Anterior cingulate cortex (tissue), 58 donors: ENCODE measurements at places on chromosomes 11 and 22.

DNA sequence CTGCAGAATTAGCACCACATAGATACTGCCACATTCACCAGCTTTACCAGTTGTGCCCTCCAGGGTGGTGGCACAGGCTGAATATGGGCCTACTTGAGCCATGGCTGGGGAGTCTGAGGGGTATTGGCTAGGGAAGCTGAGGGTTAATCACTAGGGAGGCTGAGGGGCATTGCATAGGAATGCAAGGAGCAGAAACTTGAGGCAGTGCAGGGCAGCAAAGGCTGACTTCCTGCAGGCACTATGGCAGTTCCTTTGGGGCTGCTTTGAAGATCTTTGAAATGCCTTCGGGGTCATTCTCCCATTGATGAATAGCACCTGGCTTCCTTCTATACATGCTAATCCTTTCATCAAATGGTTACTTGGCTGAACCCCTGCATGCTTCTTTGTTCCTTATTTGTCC lies 171.5 kb downstream of the RCN1 start:
- DNase-seq: no peak

DNA sequence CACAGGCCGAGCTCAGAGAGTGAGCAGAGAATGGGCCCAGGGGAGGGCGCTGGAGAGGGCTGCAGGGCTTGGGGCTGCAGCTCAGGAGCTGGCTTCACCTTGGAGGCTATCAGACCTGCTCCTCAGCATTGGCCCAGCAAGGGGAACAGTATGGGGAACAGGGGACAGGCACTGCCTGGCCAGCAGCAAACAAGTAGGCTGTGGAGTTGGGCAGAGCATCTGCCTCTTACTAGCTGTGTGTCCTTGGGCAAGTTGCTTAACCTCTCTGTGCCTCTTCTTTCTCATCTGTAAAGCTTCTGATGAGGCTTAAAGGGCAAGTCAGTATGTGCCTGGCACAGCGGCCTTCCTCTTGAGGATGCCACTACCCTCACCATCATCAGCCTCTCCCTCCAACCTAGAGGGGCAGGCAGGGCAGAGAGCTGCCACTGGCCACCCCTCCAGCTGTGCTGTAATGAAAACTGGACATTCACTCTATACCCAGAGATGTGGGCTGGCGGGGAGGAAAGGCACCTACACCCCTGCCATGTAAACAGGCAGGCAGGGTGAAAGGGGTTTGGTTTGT lies 7.5 kb upstream of the CDKN1C start:
- DNase-seq: no peak

GRCh38 chr11:72776117-72776843 lies 17.6 kb downstream of the STARD10 start:
- DNase-seq: no peak

GRCh38 chr11:11984563-11984962 lies 23.9 kb downstream of the DKK3 start:
- no peak for DNase-seq

DNA sequence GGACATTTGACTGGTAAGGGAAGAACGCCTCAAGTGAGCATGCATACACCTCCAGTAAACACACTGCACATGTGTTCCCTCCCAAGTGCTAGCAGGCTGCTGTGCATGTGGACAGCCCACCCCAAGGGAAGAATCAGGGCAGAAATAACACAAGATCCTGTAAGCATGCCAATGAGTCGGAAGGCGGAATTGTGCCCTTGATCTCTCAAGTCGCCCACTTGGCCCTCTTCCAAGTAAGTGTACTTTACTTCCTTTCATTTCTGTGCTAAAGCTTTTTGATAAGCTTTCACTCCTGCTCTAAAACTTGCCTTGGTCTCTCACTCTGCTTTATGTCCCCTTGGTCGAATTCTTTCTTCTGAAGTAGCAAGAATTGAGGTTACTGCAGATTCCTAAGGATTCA lies 139.6 kb downstream of the TRPC6 start:
- no peak for DNase-seq

GRCh38 chr11:115363921-115364320 lies 140.3 kb downstream of the CADM1 start:
- no peak for DNase-seq

GRCh38 chr11:1064167-1064566 lies 10.5 kb upstream of the MUC2 start:
- DNase-seq: no peak

GRCh38 chr11:115493488-115493887 lies 10.7 kb downstream of the CADM1 start:
- no peak for DNase-seq

- no peak for DNase-seq
These were observed 20.5 kb upstream of the SCGB1A1 start for GRCh38 chr11:62398011-62398994.

DNA sequence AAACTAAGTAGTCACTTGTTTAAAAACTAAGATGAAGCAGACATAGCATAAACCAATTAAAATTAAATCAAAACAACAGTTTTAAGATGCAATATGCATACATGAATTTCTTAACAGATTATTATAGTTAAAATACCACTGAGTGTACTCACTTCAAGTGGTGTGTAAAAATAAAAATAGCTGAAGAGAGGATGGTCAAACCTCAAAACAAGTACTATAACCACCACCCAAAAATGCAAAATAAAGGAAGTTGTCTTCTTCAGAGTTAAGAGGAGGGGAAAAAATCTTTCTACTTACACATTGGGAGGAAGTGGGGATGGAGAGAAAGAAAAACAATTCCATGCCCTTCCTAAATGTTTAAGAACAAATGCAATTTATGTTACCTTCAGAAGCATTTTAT lies 31.9 kb downstream of the RRAS2 start:
- no peak for DNase-seq

GRCh38 chr11:94325681-94326080 lies 21.3 kb downstream of the IZUMO1R start:
- DNase-seq: no peak

GRCh38 chr11:57426929-57427726 lies at the start of gene SLC43A3:
SLC43A3 (minus strand) TSS chr11:57427121; CDS start chr11:57426172, 949 bp downstream.
- no peak for DNase-seq

DNA sequence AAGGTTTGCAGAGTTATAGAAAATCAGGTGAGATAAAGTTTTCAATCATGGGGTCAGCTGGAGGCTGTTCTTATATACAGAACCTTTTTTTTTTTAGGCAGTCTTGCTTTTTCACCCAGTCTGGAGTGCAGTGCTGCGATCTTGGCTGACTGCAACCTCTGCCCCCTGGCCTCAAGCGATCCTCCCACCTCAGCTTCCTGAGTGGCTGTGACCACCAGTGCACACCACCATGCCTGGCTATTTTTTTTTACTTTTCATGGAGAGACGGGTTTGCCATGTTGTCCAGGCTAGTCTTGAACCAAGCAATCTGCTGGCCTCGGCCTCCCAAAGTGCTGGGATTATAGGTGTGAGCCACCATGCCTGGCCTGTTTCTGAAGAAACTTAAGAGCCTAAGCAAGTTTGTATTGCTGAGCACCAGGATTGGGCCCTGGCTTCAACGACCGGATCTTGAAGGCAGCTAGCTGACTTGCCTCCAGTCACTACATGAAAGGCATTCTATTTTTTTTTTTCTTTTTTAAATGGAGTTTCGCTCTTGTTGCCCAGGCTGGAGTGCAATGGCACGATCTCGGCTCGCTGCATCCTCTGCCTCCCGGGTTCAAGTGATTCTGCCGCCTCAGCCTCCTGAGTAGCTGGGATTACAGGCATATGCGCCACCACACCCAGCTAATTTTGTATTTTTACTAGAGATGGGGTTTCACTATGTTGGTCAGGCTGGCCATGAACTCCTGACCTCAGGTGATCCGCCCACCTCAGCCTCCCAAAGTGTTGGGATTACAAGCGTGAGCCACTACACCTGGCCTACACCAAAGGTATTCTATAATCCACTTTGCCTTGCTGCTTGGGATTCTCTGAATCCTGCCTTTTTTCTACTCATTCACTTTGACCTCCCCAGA lies 7.6 kb downstream of the XBP1 start:
- no peak for DNase-seq

DNA sequence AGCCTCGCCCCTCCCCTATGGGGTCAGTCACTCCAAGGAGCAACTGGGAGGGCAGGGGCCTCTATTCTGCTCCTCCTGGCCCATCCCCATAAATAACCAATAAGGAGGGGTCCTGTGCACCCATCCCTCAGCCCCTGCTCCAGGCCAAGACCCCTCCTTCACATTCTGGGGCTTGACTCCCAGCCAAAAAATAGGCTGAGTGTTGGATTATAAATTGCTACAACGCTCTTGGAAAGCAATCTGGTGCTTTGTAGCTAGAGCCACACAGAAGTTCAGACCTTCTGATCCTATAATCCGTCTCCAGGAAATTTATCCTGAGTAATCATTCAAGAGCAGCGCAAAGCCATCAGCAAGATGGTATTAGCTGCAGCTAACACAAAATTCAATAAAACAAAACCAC lies 42.5 kb downstream of the ABCC8 start:
- DNase-seq: no peak

DNA sequence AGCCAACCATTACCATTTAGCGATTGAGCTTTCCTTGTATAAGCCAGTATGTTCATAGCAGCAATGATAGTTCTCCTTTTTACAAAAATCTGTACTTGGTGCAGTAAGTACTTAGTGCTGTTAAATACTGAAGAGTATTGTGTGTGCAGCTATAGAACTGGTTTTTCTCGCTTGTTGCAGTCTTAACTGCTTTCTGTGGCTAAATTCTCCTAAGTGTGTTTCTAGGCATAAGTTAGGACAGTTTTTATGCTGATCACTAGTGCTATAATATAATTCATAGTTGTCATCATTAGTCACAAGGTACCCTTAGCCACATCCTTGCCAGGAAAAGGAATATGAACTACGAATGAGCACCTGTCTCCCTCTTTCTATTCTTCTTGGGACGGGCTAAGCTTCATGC lies 107.7 kb downstream of the GRAMD1B start:
- DNase-seq: no peak

GRCh38 chr11:108580043-108580442 lies 13.5 kb downstream of the EXPH5 start:
- no peak for DNase-seq

DNA sequence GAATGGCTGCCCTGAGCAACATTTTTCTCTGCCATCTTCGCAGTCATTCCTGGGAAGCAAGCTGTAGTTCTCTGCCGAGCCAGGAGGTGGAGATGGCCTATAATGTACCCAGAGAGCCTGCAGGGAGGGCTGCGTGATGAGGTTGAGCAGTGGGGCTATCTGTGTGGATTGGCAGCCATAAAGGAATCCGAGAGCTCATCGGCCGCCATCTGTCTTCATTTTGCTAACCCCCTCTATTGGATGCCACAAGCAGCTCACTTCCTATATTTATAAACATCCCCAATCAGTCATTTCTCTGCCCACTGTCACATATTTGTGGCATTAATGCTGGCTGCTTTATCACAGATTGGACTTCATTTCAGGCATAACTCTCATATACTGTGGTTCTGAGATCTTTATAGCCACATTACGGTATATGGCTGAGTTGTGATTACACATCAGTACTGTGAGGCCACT lies 209.5 kb downstream of the NTM start:
- no peak for DNase-seq

GRCh38 chr11:102194990-102195389 lies 84.7 kb downstream of the YAP1 start:
- DNase-seq: no peak

GRCh38 chr22:50581031-50581949 lies 1.4 kb downstream of the CHKB start:
- no peak for DNase-seq

GRCh38 chr11:18624161-18624560 lies 10.0 kb downstream of the SPTY2D1 start:
- no peak for DNase-seq

DNA sequence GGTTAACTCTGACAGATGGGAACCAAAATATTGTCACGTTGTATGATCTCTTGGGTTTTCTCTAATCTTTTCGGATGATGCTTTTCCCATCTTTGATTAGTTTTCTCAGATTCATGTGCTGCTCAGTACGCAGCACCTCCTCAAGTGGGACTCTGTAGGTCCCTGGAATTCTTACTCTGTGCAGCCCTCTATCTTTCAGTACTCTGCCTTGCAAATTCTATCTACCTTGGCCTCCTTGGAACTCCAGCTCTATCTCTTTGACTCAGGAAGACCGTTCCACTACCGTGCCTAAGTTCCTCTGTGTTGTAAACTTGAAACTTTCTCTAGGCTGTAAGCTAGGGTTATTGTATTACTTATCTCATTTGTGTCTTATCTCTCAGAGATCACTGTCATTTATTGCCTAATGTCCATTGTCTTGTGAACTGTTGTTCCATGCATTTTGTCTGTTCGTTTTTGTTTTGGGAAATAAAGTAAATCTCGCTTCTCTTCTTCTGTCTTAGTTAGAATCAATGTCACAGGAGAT lies 20.1 kb upstream of the CHORDC1 start:
- no peak for DNase-seq

DNA sequence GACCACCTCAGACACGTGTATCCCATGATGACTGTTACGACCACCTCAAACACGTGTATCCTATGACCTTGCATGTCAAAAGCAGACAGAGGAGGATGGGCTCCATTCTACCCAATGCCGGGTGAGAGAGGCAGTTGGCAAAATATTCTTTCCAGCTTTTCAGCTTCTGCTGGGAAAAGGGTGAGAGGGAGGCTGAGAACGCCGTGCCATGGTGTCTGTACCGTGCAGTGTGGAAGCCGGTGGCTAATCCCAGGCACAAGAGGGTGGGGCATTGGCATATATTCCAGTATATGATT lies 1478.4 kb downstream of the TBC1D22A start:
- no peak for DNase-seq

GRCh38 chr11:17313349-17314231 lies 37.1 kb downstream of the NUCB2 start:
- no peak for DNase-seq

- no peak for DNase-seq
These were observed 192.5 kb upstream of the RAG2 start for GRCh38 chr11:36790526-36790925.

GRCh38 chr11:91998481-91998880 lies 226.1 kb upstream of the FAT3 start:
- DNase-seq: no peak

DNA sequence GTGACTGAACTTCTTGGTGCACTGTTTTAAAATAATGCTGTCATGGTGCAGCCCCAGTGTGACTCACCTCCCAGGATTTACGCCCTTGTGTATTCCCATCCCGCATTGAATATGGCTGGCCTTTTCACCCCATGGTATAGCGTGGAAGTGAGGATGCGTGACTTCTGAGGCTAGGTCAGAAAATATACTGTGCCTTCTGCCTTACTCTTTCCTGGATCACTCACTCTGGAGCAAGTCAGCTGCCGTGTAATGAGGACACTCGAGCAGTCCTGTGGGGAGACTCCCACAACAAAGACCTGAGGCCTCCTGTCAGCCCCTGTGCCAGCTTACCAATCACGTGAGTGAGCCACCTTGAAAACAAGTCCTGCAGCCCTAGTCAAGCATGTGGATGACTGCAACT lies 471.9 kb upstream of the KIRREL3 start:
- no peak for DNase-seq

- no peak for DNase-seq
These were observed 639.1 kb downstream of the TBC1D22A start for GRCh38 chr22:47401592-47401898.
